ENCODE measurements at places on chromosomes 11 and 22.

GRCh38 chr11:75797792-75798191 is 17.2 kb upstream of the UVRAG start:
- DNase-seq: no peak

- no peak for DNase-seq
Measured at GRCh38 chr11:119720311-119720913, 8.6 kb downstream of the NECTIN1 start.

DNA sequence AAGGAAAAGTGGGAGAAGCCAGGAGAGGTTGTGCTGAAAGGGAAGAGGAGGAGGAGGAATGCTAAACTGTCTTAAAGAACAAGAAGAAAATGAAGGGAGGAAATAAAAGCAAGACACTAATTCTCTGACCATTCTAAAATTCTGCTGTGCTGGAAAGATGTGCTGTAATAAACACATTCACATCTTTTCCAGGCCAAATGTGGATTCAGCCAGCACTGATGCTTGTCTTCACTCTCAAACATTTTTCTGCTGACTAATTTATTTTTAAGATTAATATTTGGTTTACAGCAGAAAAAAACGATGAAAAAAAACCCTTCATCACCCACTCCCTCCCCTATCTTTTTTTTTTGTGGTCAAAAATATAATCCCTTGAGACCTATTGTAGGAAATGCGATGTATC is 223.6 kb downstream of the SWAP70 start:
- DNase-seq: no peak

GRCh38 chr11:94459576-94459975 is 34.1 kb downstream of the MRE11 start:
- no peak for DNase-seq

DNA sequence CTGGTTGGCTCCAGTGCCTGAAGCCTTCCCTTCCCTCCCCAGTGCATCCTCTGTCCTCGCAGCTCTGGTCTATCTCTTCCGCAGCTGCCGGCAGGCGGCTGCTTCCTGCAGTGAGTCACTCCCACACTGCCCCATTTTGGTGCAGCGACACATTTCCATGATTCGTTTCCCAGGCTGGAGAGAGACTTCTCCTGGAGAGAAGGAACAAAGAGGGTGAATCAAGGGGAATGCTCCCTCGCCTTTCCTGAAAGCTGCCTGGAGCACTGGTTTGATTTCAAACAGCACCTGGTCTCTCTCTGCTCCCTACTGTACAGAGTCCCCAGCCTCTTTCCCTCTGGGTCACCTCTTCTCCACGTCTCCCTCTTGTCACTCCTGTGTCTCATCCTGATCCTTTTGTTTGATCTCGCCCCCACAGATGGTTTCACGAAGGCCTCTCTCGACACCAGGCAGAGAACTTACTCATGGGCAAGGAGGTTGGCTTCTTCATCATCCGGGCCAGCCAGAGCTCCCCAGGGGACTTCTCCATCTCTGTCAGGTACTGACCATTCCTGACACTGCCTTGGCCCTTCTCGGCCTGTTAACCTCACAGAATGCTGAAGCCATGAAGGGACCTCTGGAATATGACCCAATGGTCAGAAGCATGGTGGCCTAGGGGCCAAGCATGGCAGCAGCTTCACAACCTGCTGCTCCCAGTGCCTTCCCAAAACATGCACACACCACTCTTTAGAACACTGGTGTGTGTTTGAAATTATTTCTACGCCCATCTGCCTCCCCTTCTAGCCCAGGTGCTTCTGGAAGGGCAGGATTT is at the start of gene TMA7B:
Gene TMA7B, plus strand, starts transcription at position 758 of the 808 bp plus-strand sequence. CDS start 3,978 bp downstream, outside the sequence.
- DNase-seq: no peak
